ENCODE measurements at places on chromosomes 3 and 15. TPM values are rescaled to one million over a fixed set of nuclear protein-coding genes. Genes with fewer than 3 reads are reported as not detected.

DNA sequence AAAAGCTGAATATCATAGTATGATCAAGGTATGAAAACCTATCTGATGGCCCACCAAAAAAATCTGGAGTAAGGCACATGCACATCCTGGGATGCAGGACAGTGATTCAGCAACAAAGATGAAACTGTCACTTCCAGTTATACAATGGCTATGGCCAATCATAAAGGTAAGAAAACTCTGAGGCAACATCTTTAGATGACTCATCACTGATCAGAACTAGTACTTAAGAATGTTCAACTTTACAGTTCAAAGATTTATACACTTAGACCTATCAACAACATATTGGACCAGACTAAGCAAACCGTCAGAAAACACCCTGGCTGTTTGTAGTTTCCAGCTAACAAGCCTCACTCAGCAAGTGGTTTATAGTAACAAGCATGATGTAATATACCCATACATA, 21.3 kb upstream of the PLCH1 start:
- no peak for DNase-seq

CCDC80 gene
- polyA plus RNA-seq = 20.3 TPM

DNA sequence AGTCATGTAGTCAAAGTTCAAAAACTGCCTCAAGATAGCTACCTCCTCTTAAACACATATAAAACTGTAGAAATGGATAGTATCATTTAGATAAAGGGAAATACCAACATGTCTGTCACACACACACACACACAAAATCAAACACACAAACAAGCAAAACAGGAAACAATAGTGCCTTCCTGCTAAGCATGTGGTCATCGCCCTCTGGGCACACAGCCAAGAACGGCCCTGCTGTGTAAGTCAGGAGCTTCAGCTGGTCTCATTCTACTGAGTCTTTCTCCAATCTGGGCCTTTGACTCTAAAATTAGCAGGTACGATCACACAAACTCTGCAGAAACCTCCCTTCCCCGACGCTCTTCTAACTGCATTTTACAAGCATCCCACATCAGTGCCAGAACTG, 272.2 kb upstream of the CHRNA7 start:
- DNase-seq = peak; percentile 81

DNA sequence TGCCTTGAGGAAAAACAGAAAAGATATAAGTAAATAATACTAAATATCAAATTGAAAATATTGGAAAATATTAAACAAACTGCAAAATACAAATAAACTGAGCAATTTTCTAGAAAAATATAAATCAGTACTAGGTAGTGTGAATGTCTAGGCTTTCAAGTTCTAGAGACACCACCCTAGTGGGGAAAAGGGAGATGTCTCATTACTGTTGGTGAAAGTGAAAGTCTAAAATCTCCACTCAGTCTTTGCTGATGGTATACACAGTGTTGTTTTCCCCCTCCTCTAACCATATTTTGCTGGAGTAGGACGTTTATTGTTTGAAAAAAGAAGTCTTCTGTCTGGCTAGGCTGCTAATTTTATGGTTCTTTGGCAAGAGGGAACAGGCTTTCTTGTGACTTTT, 1368.9 kb downstream of the OTOL1 start:
- no peak for DNase-seq

NPAP1 gene
- polyA plus RNA-seq = not detected

- DNase-seq = no peak
Measured at GRCh38 chr3:107963581-107963980, 127.2 kb downstream of the CD47 start.

GRCh38 chr3:25531971-25532370, 103.9 kb downstream of the RARB start:
- no peak for DNase-seq

MUC4 gene
- 0.02 TPM for polyA plus RNA-seq

GRCh38 chr3:126407412-126408044, 12.8 kb downstream of the CFAP100 start:
- peak; percentile 10 for DNase-seq

GRCh38 chr3:15860014-15860934, 62.5 kb upstream of the ANKRD28 start:
- peak; percentile 60 for DNase-seq

- DNase-seq = no peak
Measured at GRCh38 chr3:124926426-124927101, 8.0 kb downstream of the MUC13 start.

GPR176 gene
- polyA plus RNA-seq = 1.8 TPM

DNA sequence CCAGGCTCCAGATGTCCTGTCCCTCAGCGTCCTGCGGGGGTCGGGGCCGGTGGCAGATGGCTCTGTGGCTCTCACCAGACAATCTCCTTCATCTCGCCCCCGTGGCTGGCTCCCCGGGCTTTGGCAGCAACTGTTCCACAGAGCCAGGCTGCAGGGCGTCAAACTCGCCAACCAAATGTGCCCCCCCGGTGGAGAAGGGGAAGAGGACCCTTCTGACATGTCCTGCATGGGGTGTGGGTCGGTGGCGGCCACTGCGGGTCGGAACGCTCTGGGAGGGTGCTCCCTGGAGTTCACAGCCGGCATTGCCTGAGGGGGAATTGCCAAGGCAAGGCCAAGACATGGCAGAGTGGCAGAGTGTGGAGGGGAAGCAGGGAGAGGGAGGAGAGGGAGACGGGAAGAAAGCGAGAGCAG, 36.0 kb downstream of the BDH1 start:
- DNase-seq = no peak

BNC1 gene
- polyA plus RNA-seq = 0.34 TPM

DNA sequence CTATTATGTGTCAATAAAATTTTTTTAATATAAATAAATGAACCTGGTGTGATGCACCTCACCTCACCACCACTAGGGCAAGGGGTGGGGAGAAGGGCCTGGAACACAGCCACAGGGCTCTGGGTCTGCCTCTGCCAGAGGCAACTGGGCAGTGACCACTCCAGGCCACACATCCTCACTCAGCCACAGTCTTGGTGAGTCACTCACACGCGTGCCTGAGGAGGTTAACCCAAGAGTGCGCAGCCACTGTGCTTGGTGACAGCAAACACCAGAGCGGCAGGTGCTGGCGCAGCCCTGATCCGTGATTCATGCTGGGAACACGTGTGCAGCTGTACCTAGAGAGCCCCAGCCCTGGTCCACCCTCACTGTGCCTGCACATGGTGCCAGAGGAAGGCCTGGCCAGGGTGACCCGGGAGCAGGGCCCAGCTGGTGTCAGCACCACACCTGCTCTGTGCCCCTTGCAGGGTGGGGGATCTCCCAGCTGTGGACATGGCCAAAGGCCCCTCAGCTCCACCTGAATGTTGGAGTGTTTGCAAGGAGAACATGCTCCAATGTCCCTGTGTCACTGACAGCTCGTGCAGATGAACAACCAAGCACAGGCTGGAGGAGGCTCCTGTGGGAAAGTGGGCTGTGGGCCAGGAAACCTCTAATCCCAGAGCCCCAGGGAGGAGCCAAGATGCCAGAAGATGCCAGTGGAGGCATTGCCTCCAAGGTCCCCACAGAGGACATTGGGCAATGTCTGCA, 2.1 kb downstream of the SLC41A3 start:
- peak; percentile 55 for DNase-seq

DNA sequence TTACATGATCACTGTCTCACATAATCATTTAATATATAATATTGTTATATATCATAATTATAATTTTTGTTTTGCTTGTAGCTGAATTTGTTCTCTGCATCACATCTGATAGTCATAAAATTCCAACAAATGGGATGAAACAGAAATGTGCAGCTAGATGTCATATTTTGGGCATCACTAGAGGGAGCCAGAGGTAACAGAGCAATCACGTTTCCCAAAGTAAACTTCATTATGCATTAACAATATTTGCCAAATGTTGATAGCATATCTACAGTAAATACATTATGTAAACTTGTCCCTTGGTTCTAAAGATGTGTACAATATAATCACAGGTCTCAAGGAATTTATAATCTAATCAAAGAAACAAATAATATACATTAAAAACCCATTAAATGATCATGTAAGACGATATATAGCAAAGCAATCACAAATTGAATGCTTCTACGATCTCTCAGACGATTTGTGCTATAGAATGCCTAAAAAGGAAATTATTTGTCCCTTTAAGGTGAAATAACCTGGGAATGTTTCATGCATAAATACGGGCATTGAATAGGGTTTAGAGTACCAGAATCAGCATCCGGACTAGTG, 234.2 kb upstream of the MCTP2 start:
- DNase-seq = no peak

MOBP gene
- 0.05 TPM for polyA plus RNA-seq

GRCh38 chr3:10786640-10787039, 29.4 kb upstream of the SLC6A11 start:
- no peak for DNase-seq

GRCh38 chr15:65175511-65175910, 9.6 kb downstream of the CLPX start:
- DNase-seq = no peak

LINGO1 gene
- 5.1 TPM for polyA plus RNA-seq

DNA sequence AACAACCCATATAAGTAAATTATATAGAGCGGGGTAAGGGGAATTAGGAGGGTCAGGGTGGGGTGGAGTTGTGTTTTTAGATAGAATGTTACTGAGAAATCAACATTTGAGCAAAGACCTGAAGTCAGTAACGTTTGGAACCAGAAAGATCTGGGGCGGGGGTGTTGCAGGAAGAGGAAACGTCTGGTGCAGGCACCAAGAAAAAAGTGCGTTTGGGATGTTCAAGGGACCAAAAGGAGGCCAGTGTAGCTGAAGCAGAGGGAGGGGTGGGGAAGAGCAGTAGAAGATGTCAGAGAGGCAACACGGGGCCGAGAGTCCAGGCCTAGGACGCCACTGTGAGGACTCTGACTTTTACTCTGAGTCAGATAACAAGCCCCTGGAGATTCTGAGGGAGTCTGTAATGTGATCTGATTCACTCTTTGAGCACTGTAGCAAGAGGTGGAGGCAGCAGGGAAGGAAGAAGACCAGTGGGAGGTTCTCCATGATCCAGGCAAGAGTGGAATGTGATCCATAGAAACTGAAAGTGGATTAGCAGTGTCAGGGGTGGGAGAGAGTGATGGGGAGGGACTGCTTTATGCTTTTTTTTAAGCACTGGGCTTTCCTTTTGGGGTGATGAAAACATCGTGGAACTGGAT, 179.3 kb upstream of the CHRM5 start:
- no peak for DNase-seq

GRCh38 chr3:115099986-115100571, 47.0 kb downstream of the ZBTB20 start:
- no peak for DNase-seq

MORC1 gene
- polyA plus RNA-seq = not detected

DNA sequence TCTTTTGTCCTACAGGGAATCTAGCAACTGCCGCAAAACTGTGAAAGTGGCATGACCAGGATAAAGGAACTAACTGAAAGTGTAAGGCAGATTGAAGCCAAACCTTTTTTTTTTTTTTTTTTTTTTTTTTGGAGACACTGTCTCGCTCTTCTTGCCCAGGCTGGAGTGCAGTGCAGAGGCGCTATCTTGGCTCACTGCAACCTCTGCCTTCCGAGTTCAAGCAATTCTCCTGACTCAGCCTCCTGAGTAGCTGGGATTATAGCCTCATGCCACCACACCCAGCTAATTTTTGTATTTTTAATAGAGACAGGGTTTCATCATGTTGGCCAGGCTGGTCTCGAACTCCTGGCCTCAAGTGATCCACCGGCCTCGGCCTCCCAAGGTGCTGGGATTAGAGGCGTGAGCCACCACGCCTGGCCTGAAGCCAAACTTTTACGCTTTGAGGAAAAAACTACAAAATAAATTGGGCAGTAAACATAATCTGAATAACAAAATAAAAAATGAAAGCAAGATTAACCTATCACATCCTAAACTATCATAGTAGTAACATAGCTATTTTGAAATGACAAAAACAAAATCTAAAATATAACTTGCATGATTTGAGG, 9.7 kb downstream of the SLTM start:
- no peak for DNase-seq

DNA sequence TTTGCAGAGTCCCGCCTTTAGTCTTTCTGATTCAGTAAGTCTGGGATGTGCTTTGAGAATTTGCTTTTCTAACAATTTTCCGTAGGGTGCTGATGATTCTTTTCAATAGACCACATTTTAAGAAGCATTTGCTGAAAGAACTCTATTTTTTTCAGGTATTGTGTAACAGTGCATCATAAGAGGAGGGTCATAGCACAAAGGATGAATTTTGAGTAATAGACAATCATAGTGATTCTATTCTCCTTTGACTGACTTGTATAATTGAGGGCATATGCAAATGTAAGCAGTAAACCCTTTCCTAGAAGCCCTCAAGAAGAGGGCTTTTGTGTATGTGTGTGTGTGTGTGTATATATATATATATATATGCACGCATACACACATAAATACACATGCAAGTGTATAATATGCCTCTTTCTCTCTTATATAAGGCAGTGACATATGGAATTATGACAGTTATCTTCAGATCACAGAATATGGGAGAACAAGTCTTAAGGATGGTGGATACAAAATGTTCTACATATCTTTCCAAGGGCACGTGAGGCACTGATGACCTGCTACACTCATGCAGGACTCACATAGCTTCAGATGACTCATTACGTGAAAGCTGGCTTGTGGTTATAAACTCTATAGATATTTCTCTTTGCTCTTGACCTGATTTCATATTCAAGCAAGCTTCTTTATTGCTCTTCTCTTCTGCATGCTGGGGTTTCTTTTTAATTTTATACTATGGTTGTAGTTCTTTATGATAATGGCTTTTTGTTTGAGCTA, 6.5 kb upstream of the PLSCR1 start:
- DNase-seq = no peak

GRCh38 chr3:49813497-49814174, at the start of gene UBA7:
TSS of gene UBA7 (minus strand) at chr3:49813953. CDS start at chr3:49813787, 166 bp downstream.
- peak; percentile 83 for DNase-seq

- no peak for DNase-seq
Measured at GRCh38 chr3:113536627-113537101, 4.3 kb downstream of the SIDT1 start.

DNA sequence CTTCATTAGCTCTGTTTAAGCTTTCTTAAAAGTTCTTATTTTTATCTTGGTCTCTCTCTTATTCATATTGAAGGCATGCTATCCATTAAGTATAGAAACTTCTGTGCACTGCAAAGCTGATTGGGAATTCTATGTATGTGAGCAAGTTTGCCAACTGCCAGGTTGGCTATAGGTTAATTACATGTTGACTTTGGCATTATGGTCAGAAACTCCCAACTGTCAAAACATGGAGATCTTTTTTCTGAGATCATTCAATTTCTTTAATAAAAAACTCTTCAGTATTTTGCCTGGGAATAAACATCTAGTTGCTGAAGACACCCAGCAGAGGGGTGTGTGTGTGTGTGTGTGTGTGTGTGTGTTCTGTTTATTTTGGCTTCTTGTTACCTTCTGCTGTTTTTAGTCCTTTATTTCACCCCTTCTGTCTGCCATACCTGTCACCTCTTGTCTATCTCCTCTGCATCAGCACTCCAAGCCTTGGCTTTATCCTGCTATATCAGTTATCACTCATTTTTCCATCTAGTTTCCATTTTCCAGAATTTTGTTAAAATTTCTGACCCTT, 1.3 kb upstream of the ARL14 start:
- DNase-seq = no peak

CAND2 gene
- polyA plus RNA-seq = 36.6 TPM

HRG gene
- polyA plus RNA-seq = not detected

DNA sequence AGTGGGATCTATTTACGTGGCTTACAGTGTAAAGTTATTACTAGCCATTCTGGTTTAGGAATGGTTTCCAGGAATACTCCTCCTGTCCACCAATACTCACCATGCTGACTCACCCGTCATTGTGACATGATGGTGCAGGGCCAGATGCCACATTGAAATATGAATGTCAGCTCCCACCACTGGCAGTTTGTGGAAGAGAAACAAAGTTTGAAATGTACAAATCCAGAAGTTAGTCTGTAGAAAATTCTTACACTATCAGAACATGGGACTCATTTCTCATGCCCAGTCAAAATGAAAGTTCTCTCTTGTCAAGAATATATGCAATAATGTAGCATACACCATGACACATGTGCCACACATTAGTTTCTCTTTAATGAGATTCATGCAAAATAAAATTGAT, 14.4 kb upstream of the TSPAN3 start:
- no peak for DNase-seq

Data from right cardiac atrium (tissue), 5 donors.